ENCODE measurements at places on chromosomes 16 and 17.

DNA sequence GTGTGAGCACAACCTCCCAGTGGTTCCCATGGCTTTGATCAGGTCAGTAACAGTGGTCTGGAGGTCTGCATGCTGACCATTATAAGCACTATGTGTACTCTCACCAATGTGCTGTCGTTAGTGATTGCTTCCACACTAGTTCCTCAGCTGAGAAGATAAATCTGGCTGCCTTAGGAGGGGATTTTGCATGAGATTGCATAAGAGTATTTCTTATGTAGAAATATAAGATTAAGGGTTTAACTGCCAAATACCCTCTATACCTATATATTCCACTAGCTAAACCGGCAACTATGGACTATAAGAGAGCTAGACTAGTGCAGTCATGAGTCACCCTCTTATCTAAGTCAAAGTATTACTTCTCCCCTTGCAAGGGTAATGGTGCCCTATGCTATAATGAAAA, 580.2 kb downstream of the CDH11 start:
- DNase-seq: no peak

DNA sequence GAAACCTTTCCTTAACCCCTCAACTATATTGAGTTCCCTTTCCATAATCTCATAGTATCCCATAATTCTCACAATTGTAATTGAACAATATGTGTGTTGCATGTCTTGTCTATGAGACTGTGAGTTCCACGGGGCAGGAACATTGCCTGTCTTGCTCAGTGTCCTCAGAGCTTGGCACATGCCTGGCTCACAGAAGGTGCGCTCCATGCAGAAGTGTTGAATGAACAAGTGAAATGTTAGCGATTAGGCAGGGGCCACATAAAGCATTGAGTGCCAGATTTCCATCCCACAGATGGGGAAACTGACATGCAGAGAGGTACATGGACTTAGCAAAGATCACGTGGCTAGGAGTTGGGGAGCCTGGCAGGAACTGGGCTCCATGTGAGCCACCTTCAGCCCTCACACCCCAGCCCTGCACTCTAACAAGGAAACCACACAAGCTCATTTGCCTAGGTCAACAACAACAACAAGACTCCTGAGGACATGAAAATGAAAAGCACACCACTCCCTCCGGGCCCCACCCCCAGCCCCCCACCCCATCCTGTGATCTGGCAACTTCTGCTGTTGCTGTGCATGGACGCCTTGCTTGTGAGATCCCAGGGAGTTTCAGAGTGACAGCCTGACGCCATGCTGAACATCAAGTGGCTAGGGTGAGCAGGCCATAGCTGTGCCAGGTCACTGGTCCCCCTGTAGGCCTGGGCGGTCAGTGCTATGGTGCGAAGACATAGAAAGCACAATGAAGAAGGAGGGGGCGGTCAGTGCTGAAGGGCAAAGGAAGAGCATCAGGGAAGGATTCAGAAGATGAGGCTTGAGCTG, 5.0 kb downstream of the PIK3R5 start:
- DNase-seq: no peak

GRCh38 chr16:53913099-53913870, 209.3 kb downstream of the FTO start:
- DNase-seq: no peak

GRCh38 chr17:7636163-7636562, 6.2 kb downstream of the SHBG start:
- DNase-seq: no peak

DNA sequence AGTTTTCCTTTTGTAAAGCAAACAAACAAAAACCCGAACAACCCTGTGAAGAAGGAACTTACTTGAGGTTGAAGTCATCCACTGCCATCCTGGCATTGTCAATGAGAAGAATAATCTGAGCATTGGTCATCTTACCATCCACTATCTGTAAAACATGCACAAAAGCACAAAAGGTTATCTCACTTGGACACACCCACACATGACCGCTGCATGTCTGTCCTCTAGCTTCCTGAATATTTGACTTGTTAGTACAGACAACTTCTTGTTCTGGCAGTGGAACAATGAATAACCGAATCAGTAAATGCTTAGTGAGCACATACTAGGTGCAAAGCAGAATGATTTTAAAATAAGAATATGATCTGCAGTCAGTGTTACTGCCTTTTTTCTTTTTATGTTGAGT, 6.1 kb downstream of the KRT23 start:
- no peak for DNase-seq

GRCh38 chr16:50603206-50604064, 55.2 kb downstream of the NKD1 start:
- no peak for DNase-seq

- no peak for DNase-seq
Measured at GRCh38 chr17:58153046-58153445, 4.9 kb downstream of the OR4D1 start.

DNA sequence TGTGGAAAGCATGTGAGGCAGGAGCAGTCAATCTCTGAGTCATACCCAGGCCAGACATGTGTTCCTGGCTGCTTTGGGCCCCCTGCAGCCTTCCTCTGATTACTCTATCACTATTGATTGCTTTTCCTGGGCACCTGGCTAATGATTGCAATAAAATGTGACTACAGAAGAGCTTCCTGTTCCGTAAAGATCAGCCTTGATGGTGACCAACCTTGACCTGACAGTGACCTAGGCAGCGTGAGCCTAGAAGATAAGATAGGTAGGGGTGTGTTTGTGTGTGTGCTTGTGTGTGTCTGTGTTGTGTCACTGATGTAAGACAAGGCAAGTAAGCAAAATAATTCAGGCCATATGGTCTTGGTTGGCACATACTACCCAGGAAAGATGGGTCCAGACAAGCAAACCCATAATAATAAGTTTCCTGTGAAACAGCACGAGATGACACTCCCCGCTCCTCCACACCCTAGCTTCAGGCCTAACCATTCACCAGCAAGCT, 367.7 kb upstream of the CDH11 start:
- DNase-seq: no peak

DNA sequence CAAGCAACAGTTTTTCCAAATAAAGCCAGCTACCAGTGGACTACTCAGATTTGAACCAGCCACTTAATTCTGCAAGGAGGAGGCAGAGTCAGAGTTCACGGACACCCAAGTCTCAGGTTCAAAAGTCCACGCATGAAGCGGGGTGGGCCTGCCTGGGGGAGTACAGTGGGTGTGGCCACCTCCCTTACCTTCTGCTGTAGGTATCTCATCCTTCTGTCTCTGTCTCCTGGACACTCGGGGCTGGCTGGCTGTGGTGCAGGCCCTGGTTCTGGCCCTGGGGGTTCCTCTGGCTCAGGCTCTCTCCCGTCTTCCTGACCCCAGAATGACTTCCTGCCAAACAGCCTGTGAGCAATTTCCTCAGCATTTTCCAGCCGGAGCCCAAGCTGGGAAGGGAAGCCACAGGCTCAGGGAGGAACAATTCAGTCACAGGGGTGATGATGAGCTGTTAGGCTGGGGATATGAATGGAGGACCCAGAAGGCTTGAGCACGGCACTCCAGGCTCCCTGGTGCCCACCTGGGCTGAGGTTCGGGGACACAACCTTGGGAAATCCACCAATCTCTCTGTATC, 101.9 kb downstream of the LITAF start:
- no peak for DNase-seq

DNA sequence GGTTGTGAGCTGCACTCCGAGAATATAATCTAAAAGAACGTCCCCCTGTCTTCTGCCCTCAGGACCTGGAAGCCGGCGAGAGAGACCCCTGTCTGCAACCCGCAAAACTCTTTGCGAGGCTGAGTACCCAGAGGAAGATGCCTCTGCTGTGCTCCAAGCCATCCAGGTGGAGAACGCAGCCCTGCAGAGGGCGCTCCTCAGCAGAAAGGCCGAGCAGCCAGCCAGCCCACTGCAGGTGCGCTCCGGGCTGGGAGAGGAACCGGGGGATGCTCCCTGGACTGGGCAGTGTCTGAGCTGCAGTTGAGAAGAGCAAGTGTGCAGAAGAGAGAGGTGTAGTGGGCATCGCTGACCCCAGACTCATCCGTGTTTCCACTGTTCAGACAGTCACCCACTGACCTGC, 148.3 kb downstream of the KATNIP start:
- DNase-seq: no peak

- DNase-seq: no peak
Measured at GRCh38 chr16:50621452-50621792, 59.7 kb downstream of the SNX20 start.

GRCh38 chr16:58393138-58393504, 850 bp downstream of the GINS3 start:
- DNase-seq: no peak

- DNase-seq: no peak
Measured at GRCh38 chr16:396605-397004, 394 bp upstream of the NME4 start.

- no peak for DNase-seq
Measured at GRCh38 chr16:2500430-2500917, 13.3 kb upstream of the ATP6V0C start.

- DNase-seq: no peak
Measured at GRCh38 chr16:11756248-11756647, 13.6 kb upstream of the TXNDC11 start.

DNA sequence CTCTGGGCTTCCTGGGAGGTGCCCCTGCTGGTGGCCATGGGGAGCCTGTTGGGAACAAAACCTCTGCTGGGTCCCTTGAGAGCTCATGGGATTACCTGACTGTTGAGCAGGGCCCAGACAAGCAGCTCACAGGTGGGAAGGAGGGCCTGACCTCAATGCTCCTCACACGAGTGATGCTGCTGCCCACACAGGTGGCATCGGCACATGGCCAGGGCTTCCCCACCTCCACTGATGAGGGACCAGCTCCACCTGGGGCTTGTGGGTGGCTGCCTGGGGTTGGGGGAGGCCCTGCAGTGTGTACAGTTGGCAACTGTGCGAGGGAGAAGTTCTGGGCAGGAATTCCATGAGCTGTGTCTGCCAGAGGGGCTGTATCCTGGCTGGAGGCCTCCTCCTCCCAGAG, 87.8 kb upstream of the NLRP1 start:
- DNase-seq: no peak

DNA sequence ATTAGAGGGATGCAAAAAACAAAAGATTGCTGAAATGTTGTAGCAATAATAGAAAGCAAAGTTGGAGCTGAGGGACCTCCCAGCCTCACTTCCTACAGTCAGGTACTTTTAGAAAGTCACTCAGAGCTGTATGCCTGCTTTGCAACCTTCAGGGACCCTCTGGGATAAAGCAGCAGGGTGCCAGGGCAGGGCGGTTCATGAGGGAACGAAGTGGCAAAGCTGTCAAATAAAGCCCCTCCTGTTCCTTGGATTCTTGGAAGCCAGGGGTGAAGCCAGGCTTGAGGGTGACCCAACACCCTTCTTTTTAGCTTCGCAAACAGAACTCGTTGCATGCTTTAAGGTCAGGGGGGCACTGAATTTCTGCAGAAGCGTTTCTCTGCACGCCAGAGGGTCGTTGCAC, 767 bp downstream of the ATP2C2 start:
- no peak for DNase-seq

- DNase-seq: no peak
Measured at GRCh38 chr16:13390093-13390985, 488.9 kb downstream of the SHISA9 start.

DNA sequence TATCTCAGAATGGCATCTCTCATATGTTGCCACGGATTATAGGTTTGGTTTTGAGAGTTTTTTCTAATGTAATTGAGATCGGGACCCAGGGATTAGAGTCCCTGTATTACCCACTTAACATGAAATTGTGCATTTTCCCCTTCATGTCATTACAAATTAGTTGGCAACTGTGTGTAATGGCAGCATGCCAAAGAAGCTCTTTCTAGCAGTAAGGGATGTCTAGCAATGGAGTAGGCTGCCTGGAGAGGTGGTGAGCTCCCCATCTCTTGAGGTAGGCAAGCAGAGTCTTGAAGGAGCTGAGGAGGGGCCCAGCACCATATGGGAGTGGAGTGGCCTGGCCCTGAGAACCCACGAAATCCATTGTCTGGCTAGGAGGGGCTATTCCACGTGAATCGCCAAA, 10.0 kb upstream of the KATNB1 start:
- DNase-seq: no peak

DNA sequence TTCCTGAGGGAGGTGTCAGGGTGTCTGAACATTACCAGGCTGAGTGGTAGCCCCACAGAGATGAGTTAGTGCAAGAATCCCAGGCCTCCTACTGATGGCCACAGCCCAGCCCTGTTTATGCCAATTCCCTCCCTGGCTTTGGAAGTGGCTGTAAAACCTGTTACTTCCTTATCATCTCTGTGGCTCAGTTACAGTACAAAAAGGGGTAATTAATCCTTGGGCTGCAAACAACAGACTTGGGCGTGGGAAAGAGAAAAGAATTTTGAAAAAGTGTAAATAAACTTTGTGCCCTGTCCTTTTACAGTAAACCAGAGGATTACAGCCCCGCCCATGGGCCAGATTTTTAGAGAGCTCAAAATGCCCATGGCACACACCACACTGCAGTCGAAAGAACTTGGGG, 73.1 kb upstream of the AXIN2 start:
- no peak for DNase-seq

DNA sequence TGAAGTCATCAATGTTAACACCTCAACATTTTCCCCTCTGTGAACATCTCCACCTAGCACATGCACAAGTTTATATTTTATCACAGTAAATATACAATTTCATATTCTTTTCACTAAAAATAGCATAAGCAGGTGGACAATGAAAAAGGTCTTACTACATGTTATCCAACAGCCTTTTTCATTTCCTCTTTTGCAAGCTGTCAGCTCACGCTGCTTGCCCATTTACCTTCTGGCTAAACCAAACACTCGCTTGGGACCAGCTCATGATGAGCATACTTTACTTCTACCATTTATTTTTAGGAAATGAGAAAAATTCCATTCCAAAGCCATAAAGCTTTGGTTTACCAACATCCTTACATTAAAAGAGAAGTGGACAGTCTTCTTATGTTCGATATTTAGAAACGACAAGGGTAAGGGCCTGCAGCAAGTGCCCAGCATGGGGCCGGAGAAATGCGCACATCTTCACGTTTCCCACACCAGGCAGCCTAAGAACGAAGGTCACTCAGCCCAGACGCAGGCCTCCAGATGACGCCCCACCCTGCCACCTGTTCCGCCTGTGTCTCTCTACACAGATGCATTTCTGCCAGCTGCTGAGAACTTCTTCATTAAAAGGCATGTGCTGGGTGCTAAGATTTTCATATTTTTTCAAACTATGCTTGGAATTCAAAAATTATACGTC, 13.9 kb downstream of the SNN start:
- no peak for DNase-seq

- no peak for DNase-seq
Measured at GRCh38 chr16:5015887-5016286, 17.8 kb downstream of the NAGPA start.

GRCh38 chr17:82345151-82345976, 11.8 kb upstream of the SECTM1 start:
- no peak for DNase-seq

DNA sequence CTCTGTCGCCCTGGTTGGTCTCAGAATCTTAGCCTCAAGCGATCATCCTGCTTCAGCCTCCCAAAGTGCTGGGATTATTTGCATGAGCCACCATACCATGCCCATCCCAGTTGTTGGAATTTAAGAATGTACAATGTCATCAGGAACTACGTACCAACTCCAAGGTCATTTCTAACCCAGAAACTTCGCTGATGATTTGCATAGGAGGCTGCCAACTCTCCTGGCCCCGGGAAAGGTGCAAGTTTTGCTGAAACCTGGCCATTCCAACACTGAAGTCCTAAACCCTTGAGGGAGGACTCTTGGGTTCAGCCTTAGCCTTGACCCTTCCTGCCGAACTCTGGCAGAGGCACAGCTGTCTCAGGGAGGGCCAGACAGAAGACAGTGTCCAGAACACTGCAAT, 2.9 kb upstream of the KIFC3 start:
- DNase-seq: no peak

Data from cortex of kidney (tissue), 1 donor.